Mesothelial cell of epicardium (in vitro differentiated cells): ENCODE measurements at places on chromosomes 2 and 18.

- DNase-seq: no peak
These were observed 364 bp downstream of the STAT1 start for GRCh38 chr2:191013682-191013931.

DNA sequence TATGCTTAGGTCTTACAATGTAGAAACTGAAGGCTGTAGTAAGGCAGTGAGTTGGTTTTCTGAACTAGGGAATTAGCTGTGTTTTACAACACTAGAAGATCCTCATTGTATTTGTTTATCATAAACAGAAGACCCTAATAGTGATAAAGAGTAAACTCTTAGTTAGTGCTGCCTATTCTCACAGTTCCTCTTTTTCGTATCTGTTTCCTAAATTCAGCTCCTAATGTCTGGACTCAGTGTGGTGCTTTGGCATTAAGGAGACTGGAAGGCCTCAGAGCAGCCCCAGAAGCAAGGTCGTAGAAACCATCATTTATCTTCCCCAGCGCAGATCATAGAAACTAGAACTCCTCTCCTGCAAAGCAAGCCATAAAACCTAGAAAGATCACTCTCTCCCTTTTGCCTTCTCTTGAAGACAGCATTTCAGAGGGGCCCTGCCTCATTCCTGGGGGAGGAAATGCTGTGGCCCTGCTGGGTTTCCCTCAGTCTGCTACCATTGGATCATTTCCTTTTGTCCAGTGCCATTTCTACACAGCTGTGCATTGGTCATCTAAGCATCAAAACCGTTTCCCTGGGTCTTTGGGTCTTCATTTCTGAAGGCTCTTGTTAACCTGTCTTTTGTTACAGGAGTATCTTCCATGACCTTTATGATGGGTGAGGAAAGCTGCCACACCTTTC lies 4.7 kb downstream of the ACP1 start:
- DNase-seq: no peak

DNA sequence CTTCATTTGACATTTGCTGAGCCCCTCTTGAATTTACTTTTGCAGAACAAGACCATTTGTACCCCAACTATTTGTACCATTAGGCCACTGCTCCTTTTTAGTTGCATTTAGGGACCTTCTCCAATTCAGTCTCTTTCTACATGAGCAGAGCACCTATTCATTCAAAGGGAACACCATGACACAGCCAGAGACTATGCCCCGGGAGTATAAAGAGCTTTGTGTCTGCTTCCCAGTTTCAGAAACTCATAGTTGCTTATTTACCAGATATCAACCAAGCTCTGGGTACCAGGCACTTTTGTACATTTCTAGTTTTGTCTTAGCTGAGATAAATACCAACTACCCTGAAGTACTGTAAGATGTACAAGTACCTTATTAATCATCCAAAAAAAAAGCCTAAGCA lies 269.1 kb upstream of the SIX3 start:
- no peak for DNase-seq

DNA sequence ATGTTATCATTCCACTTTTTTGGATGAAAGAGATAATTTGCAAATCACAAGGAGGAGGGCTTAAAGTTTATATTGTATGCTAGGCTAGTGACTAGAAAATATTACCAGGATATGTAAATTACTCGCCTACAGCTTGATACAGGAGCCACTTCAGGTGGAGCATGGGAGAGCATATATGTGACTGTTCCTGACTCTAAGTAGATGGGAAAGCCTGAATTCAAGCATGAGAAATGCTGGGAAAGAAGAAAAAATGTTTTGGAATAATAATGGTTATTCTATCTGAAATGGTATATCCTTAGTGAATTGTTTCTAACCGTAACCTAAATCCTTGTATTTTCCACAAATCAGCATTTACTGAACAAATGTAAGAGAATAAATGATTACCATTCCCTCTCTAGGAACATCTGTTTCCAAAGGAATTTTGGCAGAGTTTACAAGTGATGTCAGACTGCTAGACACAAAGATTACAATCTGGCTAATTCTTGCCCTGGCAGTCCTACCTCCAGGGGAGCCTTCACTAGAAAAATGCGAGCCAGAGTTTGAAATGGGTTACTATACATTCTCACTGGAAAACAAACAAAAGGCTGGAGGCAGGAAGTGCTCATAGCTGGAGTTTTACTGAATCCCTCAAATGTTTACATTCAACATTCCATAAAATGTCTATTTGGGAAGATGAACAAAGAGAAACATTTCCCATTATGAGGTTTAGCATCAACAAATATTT lies 129.4 kb upstream of the MAPRE2 start:
- no peak for DNase-seq

GRCh38 chr2:227127201-227127600 lies 36.8 kb downstream of the COL4A4 start:
- DNase-seq: no peak

GRCh38 chr2:24855726-24856125 lies 62.5 kb downstream of the CENPO start:
- no peak for DNase-seq

DNA sequence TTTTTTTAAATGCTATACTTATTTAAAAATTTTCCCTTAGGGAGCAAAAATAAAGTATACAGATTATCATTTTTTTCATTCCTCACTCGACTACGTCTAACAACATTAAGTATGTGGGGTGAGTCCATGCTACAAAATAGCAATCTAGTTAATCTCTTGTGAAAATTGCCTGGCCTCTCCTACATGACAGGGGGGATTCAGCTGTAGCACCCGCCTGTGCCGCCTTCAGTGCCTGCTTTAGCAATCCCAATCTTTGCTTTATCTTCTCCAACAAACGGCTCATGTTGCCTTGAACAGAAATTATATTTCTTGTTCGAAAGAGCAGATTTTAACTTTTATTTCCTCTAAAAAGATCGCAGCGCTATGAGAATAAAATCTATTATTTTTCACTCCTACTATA lies 2.4 kb upstream of the SOX11 start:
- no peak for DNase-seq

DNA sequence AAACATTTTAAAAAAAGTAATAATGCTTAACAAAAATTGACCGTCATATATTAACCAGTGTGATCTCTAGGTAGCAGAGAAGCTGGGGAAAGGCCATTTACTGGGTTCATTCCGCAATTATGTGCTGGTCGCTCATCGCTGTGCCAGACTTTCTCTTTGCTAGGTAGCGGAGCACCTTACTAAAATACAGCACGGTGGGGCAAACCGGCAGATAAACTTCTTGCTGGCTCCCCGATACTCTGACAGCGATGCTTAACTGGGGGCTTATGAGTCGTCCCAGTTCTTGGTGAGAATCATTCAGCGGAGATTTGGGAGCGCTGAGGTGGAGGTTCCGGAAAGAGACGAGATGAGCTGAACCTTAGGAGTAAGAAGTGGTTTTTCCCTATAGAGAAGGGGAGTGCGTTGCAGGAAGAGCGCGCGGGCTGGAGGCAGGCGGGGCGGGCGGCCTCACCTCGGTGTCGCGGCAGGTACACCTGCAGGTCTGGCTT lies 605 bp downstream of the C2orf68 start:
- no peak for DNase-seq

DNA sequence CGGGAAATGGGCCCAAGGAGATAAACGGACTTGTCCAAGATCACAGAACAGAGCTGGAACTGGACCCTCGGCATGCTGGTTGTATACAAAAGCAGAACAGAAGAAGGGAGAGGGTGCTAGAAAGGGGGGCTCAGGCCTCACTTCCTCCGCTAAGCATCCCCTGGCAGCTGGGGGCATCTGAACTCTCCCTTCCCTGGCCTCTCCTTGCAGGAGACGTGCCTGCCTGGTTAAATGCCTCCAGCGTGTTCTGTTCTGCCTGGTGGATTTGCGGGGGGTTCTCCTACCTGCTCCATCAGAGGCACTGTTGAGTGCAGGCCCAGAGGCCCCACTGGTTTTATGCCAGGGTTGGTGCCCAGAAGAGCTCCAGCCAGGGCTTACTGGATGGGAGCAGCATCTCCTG lies 124.7 kb downstream of the ZFP36L2 start:
- no peak for DNase-seq

- no peak for DNase-seq
These were observed 127.4 kb downstream of the PLCL1 start for GRCh38 chr2:197931661-197932312.

DNA sequence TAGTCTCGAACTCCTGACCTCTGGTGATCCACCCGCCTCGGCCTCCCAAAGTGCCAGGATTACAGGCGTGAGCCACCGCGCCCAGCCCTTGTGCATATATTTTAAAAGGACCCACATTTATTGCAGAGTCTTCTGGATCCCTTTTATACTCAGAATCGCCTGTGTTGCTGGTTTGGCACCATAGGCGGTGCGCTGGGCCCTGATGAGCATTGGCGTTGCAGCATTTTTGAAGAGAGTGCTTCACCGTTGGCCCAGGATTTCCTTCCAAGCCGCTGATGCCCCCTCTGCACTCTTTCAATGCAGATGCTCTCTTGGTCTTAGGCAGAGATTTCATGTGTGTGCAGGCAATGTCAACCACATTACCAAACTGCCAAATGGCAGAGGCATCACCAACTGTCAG lies 13.5 kb upstream of the TFCP2L1 start:
- no peak for DNase-seq

- DNase-seq: no peak
These were observed 2.3 kb downstream of the HJURP start for GRCh38 chr2:233852056-233852455.

- DNase-seq: no peak
These were observed 4.5 kb downstream of the CERS6 start for GRCh38 chr2:168460571-168460970.

DNA sequence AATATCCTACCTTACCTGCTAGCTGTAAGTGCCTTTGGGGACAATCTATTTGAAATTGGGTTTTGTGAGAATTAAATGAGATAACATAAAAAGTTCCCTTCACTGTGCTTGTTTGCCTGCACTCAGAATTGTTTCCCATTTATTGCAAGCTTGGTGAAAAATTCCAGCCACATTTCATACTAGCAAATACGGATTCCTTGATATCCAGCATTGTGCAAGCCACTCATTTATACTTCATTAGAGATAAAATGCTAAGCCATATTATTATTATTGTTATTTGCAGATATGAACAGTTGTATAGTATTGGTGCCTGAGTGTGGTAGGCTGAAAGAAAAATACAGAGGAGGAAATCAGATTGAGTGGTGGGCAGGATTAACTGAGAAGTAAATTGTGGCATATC lies 31.9 kb downstream of the ACSL3 start:
- DNase-seq: no peak

DNA sequence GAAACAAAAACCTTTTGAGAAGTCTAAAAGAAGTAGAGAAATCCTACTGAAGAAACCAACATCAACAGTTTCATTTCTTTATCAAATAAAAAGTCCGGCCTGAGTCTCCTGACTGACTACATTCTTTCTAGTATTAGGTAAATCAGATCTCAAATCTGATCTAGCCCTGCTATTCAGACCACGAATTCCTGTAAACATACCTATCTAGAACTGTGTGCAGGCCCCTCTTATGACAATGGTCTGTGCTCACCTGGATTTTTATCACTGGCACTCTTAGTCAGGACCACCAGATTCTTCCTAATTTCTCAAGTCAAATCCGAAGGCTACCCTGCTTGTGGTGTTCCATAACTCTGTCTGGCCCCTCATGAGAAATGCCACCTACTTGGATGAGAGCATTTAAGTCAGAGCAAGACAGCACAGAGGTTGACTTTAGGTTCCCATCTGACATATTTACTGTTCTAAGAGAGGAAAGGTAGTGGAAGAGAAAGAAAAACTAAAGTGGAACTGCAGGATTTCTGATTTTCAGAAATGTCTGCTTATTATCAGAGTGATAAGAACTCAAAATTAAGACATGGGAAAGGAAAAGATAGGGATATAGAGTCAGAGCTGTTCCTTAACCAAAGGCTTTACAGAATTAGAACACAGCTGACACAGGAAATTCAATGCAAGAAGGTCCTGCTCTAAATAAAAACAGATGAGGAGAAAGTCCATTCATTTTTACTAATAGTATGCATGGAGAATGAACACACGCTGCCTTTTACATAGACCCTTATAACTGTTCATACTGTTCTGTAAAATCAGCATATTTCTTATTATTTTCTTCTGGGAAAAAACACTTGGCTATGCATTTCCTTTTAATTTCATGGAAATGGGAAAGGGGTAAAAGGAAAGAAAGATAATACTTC lies 56.5 kb downstream of the SLC8A1 start:
- no peak for DNase-seq

GRCh38 chr2:156430980-156431358 lies 5.2 kb upstream of the GPD2 start:
- DNase-seq: no peak

DNA sequence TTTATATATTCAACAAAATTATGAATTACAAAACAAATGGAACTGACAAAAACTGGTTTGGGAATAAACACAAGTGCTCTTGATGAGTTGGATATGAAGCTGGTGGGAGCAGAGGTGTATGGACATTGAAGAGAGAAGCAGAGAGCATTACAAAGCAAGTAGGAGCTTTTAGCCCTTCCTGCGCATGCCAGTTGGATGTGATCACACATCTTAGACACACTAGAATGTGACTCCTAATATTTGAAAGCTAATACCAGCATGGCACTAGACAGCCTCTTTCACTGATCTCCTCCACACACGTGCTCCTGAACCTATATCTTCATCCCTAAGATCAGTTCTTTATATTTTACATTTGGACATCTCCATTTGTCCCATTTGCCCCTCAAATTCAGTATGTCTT lies 298.1 kb downstream of the MTX2 start:
- no peak for DNase-seq

GRCh38 chr2:196747400-196747799 lies 52.1 kb downstream of the GTF3C3 start:
- no peak for DNase-seq

GRCh38 chr2:128308889-128309279 lies 9.8 kb downstream of the HS6ST1 start:
- DNase-seq: no peak

- DNase-seq: no peak
These were observed 181.7 kb downstream of the ANAPC1 start for GRCh38 chr2:111702119-111702803.

- DNase-seq: no peak
These were observed 89.2 kb upstream of the MSH2 start for GRCh38 chr2:47313728-47314127.

- DNase-seq: no peak
These were observed 60.1 kb downstream of the PIGN start for GRCh38 chr18:62126737-62127136.

GRCh38 chr2:99905025-99905424 lies 237.4 kb downstream of the AFF3 start:
- DNase-seq: no peak

DNA sequence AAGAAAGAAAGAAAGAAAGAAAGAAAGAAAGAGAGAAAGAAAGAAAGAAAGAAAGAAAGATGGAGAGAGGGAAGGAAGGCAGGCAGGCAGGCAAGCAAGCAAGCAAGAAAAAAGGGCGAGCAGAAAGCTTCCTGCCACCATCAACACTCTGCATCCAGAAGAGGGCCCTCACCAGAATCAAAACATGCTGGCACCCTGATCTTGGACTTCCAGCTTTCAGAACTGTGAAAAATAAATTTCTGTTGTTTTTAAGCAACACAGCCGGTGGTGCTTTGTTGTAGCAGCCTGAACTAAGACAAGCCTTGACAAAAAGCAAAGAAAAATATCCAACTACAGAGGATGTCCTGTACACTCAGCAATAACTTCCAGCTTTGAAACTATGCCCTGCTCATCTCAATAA lies 401.7 kb downstream of the LRATD1 start:
- DNase-seq: no peak
